ENCODE measurements at places on chromosomes 3 and 15.

- no peak for DNase-seq
These were observed 39.7 kb upstream of the VEPH1 start for GRCh38 chr3:157542711-157543500.

DNA sequence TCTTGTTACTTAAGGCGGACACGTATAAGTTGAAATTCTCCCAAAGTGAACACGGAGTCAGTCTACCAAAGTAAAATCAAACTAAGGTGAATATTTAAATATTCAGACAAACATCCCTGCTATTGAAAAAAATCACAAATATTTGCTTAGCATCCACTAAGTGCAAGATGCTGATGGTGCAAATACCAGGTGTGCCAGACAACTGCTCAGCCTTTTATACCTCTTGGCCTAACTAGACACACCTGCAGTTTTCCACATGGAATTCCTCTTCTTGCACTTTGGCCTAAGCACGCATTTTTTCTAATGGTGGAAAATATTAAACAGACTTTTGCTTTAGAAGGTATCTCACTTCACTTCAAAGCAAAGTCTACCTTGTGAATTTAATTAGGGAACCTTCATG, 84.1 kb upstream of the ICE2 start:
- DNase-seq = no peak

GRCh38 chr15:49832511-49832910, 211.7 kb downstream of the DTWD1 start:
- DNase-seq = peak; percentile 23

DNA sequence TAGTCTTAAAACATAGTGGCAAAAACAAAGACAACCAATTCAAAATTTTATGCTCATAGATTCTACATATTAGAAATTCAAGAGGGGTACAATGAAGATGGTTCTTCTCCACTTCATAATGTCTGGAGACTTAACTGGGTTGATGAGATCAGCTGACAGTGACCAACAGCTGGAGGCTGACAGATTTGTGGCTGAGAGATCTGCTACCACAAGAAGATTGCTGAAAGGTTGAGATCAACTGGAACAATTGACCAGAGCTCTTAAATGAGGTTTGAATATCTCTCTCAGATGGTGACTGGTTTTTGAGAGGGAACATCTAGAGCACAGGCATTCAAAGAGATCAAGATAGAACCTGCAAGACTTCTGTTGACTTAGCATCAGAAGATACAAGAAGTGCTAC, 254.1 kb upstream of the ARPP21 start:
- DNase-seq = no peak

- DNase-seq = no peak
These were observed 247.6 kb upstream of the PROK2 start for GRCh38 chr3:72032441-72033135.

DNA sequence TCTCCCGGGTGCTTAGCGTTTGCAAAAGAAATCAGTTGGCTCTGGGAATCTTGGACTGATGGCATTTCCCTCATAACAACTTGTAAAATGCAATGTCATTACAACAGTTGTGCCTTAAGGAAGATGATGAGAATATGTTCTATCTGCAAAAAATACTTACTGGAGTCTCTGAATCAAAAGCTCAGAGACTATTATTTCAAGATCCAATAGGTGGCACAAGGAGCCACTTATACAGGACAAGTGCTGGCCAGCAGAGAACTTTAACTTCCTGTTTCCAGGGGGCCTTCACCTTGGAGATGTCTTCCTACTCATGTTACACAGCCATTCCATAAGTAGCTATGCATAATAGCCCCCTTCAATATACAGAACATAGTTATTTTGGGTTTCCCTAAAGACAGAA, 8.9 kb upstream of the RPS27L start:
- DNase-seq = no peak

DNA sequence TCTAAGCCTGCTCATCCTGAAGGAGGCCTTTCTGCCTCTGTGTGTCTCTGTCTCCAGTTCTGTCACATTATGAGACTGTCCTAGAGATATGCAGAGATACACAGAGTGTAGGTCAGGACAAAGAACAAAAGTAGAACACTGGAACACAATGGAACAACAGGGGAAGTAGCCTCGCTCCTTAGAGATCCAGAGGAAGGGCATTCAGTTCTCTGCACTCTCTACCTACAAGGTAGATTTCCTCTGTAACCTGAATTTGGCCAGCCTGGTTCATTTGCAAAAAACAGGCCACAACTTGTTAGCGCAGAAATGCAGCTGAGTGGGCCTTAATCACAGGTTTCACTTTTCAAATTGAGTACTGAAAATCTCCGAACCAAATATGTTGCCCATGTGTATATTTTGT, 19.4 kb downstream of the NEK10 start:
- no peak for DNase-seq

GRCh38 chr15:68802373-68802772, 18.3 kb downstream of the ANP32A start:
- no peak for DNase-seq

GRCh38 chr3:129520960-129521359, 7.5 kb upstream of the RHO start:
- DNase-seq = no peak

DNA sequence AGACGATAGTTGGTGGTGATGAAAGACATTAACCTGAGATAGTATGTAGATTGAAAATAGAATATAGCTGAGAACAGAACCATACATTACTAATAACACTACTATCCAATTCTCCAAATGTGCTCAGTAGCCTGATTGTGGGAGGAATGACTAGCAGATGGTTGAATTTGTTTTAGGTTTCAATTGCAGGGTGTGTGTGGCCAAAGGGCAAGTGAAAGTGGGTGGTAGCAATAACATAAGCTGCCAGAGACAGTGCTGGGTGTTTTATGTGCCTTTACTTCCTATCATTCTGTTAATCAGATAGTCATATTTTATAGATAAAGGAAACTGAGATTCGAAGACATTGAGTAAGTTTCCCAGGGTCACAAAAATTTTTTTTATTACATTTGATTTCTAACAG, 249.5 kb upstream of the ARL6 start:
- DNase-seq = no peak

DNA sequence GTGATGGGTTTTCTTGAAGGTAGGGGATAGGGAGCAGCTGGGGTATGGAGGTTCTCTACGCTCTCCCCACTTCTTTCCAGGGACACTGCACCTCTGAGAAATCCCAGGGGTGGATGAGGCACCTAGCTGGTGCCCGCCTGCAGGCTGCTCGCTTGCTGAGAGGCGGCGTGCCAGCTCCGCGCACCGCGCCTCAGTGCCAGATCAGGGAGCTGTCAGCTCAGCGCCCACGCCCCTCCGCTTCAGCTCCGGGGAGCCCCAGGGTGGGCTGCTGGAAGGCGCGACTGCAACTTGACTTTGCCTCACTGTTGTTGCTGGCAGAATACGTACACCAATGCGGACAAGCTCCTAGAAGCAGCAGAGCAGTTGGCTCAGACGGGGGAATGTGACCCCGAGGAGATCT, 345.7 kb upstream of the UMPS start:
- no peak for DNase-seq

GRCh38 chr15:66429117-66429516, 42.4 kb downstream of the MAP2K1 start:
- no peak for DNase-seq

GRCh38 chr3:154970797-154971196, 109.3 kb upstream of the MME start:
- no peak for DNase-seq

- no peak for DNase-seq
These were observed 240.0 kb upstream of the CFAP20DC start for GRCh38 chr3:59289831-59290230.

DNA sequence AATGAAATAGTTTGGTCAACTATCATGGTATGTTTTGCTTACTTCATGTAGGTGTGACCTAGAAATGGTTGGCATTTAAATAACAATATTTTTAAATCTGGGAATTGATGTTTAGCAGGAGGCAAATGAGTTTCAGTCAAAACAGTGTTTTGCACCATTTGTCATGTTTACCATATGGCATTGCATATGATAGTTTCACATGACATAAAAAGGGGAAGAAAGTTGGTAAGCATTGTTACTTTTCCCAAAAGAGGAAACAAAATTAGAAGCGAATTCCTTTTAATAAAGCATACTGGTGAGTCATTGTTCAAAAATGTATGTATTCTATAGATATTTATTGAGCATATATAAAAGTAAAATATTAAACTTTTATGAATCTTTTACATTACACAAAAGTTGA, 2.3 kb downstream of the RNF13 start:
- no peak for DNase-seq

GRCh38 chr15:100763835-100764750, 115.5 kb upstream of the ALDH1A3 start:
- no peak for DNase-seq

- no peak for DNase-seq
These were observed 298.1 kb upstream of the THBS1 start for GRCh38 chr15:39282663-39283208.

DNA sequence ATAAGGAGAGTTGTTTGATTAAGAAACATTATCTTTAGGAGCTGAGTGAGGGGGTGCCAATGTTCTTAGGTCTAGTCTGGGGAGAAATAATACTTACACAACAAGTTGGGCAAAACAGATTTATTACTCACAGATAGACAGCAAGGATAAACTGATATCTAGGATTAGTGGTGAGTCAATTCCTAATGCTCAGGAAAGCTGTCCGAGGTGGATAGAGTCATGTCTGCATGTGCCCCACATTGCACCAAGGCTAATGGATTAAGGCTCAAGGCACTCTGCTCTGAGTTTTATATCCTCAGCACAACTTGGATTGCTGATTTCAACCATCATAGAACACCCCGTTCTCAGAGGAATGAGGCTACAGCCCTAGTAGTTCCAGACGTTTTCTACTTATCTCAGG, 1042.3 kb downstream of the OTOL1 start:
- DNase-seq = no peak

Data from right renal cortex interstitium (tissue), 3 donors.